ENCODE measurements at places on chromosomes 12 and 14.

GRCh38 chr12:18723752-18724151 is 14.1 kb downstream of the PLCZ1 start:
- no peak for DNase-seq

- no peak for DNase-seq
Observed at GRCh38 chr12:121711361-121712189, 977 bp upstream of the TMEM120B start.

DNA sequence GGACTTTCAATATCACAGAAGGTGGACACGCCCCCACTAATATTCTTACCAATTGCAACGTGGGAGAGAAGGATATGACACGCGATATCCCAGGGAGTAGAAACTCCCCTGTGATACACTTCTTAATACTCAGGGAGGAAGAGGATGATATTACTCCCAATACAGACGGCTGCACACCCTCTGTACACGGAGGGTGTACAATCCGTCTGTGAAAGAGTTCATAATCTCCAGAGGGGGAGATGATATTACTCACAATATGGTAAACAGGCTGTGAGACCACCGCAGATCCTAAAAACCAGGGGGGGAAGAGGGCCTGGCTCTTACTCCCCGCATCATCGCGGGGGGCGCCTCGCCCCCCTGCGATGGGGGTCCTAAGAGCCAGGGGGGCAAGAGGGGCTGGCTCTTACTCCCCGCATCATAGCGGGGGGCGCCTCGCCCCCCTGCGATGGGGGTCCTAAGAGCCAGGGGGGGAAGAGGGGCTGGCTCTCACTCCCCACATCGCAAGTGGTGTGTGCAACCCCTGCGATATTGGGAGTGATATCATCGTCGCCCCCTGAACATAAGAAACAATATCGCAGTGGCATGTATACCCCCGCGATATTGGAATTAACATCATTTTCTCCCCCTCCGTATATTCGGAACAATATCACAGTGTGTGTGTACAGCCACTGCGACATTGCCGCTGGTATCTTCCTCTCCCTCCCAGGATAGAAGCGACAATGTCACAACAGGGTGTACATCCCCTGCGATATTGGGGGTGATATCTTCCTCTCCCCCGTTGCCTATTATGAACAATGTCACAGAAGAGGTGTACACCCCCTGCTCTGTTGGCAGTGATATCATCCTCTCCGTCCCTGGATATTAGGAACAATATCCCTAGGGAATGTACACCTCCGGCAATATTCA is 8.9 kb upstream of the CLEC6A start:
- DNase-seq = no peak

GRCh38 chr14:68210729-68211299 is 391.2 kb downstream of the RAD51B start:
- no peak for DNase-seq

GRCh38 chr14:61452452-61452851 is 131.1 kb downstream of the PRKCH start:
- no peak for DNase-seq

- DNase-seq = no peak
Observed at GRCh38 chr12:19584732-19585131, 145.4 kb downstream of the AEBP2 start.

GRCh38 chr12:49364989-49365388 is 2.3 kb upstream of the SPATS2 start:
- DNase-seq = no peak

- no peak for DNase-seq
Observed at GRCh38 chr12:21580748-21581516, 23.7 kb downstream of the GYS2 start.

GRCh38 chr12:19181666-19182426 is 52.3 kb downstream of the PLEKHA5 start:
- DNase-seq = no peak

DNA sequence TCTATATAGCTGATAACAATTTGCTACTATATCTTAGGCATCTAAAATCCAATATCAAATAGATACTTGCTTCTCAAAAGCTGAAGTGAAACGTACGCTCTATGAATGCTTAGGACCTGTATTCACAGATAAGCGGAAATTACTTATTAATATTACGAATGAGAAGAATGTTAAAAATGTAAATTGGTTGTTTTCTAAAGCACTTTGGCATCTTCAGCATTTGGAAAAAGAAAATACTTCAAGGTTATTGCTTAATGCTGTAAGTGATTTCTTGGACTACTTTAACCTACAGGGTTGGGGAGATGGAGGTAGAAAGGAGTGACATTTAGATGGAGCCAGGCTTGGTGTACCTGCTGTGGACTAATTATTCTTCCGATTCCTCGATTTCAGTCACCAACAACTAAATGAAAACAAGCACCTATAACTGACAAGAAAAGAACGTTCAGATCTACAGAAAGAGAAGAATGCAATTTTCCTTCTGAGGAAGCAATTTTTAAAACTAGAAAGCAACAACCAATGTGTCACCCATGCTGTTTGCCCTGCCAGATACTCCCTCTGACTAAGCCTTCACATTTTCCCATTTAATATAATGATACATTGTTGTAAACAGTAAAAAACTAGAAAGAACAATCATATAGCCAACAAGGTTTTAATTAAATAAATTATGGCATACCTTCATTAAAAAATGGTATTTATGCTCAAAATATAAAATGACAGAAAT is 49.3 kb downstream of the SLC25A21 start:
- no peak for DNase-seq

DNA sequence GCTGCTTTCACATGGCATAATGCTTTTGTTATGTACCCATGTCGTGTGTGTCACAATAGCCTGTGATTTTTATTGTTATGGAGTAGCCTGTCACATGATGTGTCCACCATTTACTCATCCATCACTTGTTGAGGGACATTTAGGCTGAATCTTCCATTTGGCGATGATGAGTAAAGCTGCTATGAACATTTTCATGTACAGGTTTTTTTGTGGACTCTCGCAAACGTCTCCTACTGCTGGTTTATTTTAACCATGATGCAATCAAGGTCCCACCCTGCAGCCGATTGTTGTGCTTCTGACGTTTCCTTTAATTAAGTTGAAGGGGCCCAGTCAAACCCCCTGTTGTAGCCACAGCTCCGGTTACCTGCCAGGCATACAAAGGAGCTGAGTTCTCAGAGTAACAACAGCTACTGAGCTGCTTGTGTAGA is 63.2 kb downstream of the ZNF664 start:
- no peak for DNase-seq

DNA sequence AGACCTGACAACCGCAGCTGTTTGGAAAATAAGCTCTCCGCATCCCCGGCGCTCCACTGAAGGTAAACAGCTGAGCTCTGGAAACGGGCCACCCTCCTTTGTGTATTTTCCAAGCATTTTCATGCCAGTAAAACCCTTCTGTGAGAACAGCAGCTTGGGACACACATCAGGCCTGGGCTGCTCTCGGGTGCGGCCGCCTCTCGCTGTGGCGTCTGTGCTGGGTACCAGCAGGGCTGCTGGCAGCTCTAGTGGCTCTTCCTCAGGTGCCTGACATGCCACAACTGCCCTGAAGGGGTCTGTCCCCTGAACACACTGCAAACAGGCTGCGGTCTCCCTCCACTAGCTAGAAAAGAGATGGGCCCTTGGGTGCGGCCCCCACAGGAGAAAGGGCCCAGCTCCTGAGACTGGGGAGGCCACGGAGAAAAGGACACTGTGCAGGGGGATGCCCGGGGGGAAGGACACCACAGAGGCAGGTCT is 96.3 kb downstream of the ITPK1 start:
- DNase-seq = no peak

- DNase-seq = no peak
Observed at GRCh38 chr12:32285489-32285888, 113.9 kb upstream of the FGD4 start.

DNA sequence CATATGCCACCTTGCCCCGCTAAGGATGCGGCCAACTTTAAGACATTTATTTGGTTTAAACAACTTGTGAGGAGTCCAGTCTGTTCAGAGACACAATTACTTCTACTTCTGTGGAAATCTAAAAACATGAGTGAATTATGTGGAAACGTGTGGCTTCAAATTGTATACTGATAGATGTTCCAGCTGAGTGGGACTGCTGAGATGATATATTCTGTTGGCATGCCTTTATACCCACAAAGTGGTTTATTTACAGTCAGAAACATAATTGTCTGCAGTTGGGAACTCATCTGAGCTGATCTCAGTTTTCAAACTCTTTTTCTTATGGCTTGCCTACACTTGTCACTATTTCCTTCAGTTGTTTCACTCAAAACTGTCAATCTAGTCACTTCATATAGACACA is 67.8 kb downstream of the FLRT2 start:
- DNase-seq = no peak

DNA sequence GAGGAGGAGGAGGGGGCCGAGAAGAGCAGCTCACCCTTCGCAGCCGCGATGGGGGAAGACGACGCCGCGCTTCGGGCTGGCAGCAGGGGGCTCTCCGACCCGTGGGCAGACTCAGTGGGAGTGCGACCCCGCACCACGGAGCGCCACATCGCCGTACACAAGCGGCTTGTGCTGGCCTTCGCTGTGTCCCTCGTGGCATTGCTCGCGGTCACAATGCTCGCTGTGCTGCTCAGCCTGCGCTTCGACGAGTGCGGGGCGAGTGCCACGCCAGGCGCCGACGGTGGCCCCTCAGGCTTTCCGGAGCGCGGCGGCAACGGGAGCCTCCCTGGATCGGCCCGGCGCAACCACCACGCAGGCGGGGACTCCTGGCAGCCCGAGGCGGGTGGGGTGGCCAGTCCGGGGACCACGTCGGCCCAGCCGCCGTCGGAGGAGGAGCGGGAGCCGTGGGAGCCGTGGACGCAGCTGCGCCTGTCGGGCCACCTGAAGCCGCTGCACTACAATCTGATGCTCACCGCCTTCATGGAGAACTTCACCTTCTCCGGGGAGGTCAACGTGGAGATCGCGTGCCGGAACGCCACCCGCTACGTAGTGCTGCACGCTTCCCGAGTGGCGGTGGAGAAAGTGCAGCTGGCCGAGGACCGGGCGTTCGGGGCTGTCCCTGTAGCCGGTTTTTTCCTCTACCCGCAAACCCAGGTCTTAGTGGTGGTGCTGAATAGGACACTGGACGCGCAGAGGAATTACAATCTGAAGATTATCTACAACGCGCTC is 745 bp downstream of the TRHDE start:
- no peak for DNase-seq

- DNase-seq = no peak
Observed at GRCh38 chr12:122064780-122065588, 13.6 kb upstream of the MLXIP start.

DNA sequence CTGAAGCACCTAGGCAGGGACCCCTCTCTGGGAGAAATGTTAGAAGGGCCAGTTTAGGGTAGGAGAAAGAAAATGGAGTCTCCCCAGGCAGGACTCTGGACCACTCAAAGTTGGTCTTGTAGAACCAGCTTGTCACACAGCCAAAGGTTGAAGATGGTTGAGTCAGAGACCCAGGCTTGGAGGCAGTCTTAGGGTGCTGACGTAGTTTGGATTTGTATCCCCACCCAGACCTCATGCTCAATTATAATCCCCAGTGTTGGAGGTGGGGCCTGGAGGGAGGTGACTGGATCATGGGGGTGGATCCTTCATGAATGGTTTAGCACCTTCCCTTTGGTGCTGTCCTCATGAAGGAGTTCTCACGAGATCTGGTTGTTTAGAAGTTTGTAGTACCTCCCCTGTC is 121.2 kb downstream of the CRACR2A start:
- no peak for DNase-seq

DNA sequence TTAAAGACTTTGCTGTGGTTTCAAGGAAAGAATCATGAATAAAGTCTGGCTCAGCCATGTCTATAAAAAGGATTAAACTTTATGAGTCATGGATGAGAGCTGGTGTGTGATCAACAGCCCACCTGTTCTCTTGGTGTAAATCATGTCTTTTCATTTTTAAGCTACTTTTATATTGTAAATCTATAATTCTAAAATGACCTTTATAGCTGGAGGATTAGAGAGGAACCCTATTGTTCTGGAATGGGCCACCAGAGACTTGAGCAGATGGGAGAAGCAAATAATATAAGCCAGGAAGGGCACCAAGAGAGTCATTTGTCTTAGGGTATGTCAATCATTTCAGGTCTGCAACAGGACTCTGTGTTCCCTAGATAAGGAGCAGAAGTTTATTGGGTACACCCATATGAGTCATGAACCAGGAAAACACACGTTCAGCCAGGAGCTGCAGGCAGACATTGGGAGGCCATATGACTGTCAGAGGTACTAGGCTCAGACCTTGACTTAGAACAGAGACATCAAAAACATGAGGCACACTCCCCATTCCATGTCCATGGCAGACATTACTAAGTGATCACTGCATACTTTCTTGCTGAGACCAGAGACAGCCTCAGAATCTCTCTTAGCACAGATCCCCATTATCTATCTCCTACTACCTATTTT is 49.3 kb downstream of the NDUFA12 start:
- DNase-seq = no peak

- no peak for DNase-seq
Observed at GRCh38 chr12:57616383-57617101, 5.3 kb downstream of the ARHGEF25 start.

DNA sequence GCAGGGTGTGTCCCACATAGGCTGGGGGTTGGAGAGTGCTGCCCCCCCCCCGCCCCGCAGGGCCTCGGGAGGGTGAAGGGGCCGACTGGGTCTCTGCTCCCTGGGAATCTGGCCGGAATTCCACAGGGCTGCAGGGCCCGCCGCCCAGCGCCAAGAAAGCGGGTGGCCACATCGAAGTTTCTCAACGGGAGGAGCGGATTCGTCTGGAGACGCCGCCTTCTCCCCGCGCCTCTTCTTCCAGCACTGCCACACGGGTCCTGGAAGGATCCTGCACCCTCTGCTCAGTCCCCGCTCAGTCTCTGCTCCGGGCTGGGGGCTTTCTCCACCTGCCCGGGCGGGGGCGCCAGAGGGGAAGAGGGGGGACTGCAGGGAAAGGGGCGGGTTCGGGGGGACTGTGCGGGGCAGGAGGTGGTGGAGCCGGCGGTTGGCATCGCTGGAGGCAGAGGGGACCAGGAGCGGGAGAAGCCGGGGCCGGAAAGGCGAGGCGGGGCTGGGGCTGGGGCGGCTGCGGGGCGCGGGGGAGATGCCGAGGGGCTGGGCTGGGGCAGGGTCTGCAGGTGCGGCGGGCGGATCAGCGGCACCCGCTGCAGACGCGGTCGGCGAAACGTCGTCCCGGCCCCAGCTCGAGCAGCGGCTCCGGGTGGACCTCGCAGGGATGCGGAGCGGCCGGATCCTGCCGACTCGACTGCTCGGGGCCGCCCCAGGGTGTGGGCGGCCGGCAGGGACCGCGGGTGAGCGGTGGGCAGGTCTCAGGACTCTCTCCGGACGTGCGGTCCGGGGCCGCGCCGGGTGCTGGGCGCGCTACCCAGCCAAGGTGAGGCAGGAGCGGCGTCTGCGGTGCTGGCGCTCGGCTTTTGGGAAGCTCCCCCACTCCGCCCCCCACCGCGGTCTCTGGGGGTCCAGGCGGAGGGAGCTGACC is 811.4 kb upstream of the TMEM132C start:
- DNase-seq = no peak

DNA sequence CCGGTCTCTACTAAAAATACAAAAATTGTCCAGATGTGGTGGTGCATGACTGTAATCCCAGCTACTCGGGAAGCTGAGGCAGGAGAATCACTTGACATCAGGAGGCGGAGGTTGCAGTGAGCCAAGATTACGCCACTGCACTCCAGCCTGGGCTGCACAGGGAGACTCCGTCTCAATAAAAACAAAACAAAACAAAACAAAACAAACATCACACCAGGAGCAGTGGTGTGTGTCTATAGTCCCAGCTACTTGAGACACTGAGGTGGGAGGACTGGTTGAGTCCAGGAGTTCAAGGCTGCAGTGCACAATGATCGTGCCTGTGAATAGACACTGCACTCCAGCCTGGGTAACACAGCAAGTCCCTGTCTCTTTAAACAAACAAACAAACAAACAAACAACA is 89.5 kb upstream of the HECTD1 start:
- DNase-seq = no peak

- DNase-seq = no peak
Observed at GRCh38 chr12:45685680-45686079, 43.8 kb upstream of the ARID2 start.

GRCh38 chr14:57875296-57875695 is 9.4 kb upstream of the SLC35F4 start:
- DNase-seq = no peak
